ENCODE measurements at places on chromosomes 7 and 10. TPM values are rescaled to one million over a fixed set of nuclear protein-coding genes. Genes with fewer than 3 reads are reported as not detected.

DNA sequence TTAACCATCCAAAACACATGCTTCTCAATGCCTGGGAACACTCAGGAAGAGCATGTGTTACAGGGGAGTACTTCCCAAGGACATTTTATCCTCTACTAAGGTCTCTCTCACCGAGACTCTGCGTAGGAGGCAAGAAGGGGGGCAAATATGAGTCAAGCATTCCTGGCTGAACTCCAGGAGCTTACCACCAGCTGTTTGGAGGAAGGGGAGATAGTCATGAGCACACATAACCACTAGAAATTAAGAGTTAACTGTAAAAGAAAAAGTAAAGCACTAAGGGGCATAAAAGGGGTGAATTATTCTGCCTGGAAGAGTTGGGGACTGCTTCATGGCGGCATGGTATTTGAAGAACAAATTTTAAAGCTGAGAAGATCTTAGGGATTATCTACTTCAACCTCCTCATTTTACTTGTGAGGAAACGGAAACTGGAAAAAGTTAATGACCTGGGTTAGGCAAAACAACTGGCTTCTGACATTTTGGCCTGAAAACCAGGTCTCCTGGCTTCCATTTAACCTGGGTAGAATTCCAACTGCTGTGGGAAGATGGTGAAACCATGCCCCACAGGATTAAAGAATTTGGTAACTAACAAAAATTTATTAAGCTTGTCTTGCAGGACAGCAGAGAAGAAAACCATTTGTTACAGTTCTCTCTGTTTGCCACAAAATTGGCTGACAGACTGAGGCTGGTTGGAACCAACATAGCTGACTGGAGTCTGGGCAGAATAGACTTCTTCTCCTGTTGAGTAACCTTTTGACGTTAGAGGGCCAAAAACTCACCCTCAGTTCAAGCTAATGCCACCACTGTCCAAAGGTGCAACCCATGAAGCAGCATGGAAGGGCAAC lies 85.5 kb downstream of the SLC25A13 start:
- DNase-seq = peak; percentile 55

GRCh38 chr10:128614016-128614605 lies 487.9 kb upstream of the MKI67 start:
- DNase-seq = no peak

DNA sequence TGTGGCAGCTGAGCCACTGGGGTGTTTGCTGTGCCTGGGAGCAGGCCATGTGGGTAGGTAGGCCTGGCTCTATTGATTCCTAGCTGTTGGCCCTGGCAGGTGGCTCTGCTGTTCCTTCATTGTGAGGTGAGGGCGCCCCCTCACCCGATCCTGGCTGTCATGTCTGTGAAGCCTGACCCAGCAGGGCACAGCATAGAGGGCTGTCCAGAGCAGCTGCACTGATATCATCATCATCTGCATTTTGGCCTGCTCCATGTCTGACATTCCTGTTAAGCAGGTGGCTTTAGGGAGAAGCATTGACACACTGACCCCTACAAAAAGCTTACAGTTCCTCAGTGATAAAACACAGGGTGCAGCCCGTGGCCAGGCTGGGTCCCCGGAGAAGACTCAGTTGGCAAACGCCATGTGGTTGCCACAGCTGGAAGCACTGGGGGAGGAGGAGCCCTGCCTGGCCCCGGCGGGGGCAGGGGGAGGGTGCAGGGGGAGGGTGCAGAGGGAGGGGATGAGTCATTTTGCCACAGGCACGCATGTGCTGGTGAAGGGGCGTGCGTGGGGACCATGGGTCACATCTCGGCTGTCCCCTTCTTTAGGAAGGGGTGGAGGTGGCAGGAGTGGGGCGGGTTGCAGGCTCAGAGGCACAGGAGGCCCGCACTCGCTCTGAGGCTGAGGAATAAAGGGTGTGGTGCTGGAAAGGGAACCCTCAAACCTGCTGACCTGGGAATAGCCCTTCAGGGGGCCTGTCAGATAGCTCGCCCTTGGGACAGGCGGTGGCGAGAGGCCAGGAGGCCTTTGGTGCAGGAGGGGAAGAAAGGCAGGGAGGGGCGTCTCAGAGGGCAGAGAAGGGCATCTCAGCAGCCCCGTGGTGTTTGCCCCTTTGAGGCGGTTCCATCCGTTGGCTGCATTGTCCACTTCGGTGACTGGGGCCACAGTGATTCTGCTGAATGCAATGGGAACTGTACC lies 31.6 kb downstream of the IKZF1 start:
- no peak for DNase-seq

DNA sequence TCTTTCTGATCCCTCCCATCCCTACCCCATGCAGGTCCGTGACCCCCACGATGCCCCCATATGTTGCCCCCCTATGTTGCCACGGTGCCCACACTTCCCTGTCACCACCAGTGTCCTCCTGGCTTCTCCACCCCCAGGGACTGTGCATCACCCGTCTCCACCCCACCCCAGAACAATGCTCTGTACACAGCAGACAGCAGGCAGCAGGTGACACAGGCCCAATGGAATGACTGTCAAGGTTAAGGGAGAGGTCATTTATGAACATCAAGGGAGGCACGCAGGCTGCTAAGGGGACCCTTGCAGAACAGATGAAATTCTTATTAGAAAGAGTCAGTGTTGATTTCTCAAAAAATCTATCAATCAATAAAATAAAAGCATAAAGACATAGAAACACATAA lies 71.5 kb downstream of the PARP12 start:
- DNase-seq = no peak

GRCh38 chr7:23462846-23463245 lies 7.4 kb downstream of the IGF2BP3 start:
- no peak for DNase-seq

DNA sequence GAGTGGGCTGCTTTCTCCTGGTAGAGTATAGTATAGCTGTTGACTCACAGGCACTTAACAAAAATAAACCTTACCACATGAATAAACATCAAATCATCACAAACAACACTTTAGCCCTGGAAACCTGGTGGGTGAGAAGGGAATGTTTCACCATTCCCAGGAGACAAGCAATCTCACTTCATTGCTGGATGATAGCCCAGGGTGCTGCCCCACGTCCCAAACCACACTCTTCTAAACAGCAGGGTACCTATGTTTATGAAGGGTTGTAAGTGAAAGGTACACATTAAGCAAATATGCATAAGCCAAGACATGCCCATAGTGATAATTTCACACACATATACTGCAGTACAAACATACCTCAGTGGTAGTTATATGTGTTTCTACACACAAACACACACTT lies 276.2 kb downstream of the FGFR2 start:
- DNase-seq = no peak

- DNase-seq = no peak
Measured at GRCh38 chr7:12237007-12237406, 25.9 kb downstream of the TMEM106B start.

GRCh38 chr10:7593063-7593462 lies 73.7 kb downstream of the ITIH5 start:
- DNase-seq = no peak

DNA sequence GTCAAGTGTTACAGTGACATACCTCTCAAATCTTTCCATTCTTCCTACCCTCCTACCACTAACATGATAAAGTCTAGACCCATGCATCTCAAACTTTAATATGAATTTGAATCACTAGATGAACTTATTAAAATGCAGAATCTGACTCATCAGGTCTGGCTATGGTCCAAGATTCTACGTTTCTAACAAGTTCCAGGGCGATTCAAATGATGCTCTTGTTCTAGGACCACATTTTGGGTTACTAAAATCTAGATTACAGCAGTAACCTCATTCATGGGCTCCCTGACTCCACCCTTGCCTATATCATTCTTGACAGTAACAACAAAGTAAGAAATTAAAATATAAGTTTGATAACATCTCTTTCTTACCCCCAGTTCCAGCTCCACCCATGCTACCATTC lies 124.8 kb upstream of the LSM8 start:
- DNase-seq = no peak

- no peak for DNase-seq
Measured at GRCh38 chr7:100880645-100881044, 5.7 kb downstream of the SRRT start.

Gene GPNMB
- total RNA-seq = 2.7 TPM

DNA sequence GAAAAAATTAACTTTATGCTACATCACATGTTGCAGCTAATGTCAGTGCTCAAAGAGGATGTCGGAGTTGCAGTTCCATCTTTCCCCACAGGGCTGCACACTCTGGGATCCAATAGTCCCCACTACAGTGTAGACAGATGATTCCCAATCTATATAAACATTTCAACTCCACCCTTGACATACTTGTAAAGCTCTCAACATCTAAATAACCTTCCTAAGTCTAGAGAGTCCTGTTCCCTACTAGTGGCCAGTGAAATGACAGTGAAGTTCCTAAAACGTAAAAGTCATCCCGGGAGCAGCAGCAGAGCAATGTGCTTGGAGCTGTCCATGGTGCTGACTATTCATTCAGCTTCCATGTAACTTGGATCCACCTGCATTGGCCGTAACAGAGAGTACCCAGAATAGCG lies 145.1 kb downstream of the GRM8 start:
- peak; percentile 73 for DNase-seq

- DNase-seq = no peak
Measured at GRCh38 chr10:7546385-7546967, 120.3 kb downstream of the ITIH5 start.

Gene PODXL
- total RNA-seq = 216 TPM

Gene NPC1L1
- total RNA-seq = 0.20 TPM

Data from mesothelial cell of epicardium (in vitro differentiated cells).